ENCODE measurements at places on chromosomes 4 and X.

- DNase-seq: no peak
These were observed 22.4 kb downstream of the PCDH18 start for GRCh38 chr4:137509855-137510282.

- DNase-seq: no peak
These were observed 363.4 kb upstream of the BOD1L1 start for GRCh38 chr4:13990596-13991589.

GRCh38 chr4:184818216-184818564 is 7.6 kb downstream of the ACSL1 start:
- DNase-seq: no peak

DNA sequence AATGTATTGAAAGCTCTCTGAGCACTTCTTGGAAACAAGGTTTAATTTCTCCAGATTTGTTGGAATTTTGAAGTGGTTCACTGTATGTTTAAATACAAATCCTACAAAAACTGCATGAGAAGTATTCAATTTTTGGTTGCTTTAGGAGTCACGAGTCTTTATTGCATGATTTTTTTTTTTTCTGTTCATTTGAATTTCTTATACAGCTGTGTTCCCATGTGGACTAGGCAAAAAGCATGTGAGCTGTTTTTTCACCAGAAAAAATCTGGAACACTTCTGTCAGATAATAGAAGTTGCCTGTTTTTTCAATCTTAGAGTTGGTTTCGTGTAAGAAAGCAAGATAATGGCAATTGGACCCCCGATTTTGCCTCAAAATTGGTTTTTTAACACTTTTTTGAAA is 66.4 kb downstream of the SLC9A6 start:
- no peak for DNase-seq

DNA sequence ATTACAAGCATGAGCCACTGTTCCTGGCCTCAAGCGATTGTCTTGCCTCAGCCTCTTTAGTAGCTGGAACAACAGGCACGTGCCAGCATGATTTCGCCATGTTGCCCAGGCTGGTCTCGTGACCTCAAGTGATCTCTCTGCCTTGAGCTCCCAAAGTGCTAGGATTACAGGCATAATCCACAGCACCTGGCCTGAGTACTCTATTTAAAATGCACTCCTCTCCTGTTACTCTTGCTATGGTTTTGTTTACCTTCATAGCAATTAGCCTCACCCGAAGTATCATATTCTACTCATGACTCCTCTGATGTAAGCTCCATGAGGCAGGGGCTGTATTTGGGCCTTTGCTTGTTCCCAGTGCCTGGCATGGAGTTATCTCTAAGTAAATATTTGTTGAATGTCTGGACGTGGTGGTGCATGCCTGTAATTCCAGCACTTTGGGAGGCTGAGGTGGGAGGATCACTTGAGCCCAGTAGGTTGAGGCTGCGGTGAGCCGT is 92.5 kb upstream of the SLC34A2 start:
- no peak for DNase-seq

- no peak for DNase-seq
These were observed 38.2 kb downstream of the CHST7 start for GRCh38 chrX:46611658-46612362.

- no peak for DNase-seq
These were observed 242.8 kb downstream of the PPP3CA start for GRCh38 chr4:101104312-101105052.

DNA sequence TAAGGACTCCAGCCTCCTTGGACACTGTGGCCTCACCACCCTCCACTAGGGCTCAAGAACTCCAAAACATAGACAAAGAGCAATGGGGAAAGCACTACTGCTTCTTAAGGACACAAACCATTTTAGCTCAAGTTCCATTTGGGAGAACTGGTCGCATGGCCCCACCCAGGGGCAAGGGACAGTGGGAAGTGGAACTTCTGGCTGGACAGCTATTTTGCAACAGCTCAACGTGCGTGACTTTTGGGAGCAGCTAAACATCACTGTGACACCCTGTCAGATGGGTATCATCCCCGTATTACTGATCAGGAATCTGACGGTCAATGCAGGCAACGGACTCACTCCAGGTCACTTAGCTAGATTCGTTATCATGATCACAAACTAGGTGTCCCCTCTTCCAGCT is 9.0 kb upstream of the GLOD5 start:
- DNase-seq: no peak

DNA sequence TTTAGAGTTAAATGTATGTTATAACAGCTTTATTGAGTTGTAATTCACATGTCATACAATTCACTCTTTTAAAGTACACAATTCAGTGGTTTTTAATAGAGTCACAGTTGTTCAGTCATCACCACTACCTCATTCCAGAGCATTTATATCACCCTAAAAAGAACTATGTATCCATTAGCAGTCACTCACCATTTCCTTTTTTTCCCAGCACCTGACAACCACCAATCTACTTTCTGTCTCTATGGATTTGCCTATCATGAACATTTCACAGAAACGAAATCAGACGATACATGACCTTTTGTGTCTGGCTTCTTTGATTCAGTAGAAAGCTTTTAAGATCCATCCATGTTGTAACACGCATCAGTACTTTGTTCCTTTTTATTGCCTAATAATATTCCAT is 52.9 kb upstream of the FRAS1 start:
- no peak for DNase-seq

DNA sequence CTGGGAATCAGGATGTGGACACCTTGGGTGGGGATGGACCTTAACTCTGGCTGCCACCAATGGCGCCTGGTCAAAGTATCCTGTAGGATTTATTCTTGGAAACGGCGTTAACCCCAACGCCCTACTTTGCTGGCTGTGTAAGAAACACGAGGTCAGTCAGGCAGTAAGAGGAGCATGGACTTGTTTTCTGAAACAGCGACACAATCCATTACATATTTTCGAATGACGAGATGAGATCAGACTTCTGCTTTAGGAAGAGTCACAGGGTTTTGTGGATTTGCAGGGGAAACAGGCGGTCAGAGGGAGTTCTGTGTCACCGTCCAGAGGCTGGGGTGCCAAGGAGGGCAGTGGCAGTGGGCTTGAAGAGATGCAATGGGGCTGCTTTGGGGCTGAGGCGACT is 92.2 kb downstream of the TBL1X start:
- no peak for DNase-seq

GRCh38 chr4:171947400-171947799 is 134.2 kb downstream of the GALNTL6 start:
- DNase-seq: no peak

GRCh38 chr4:66704243-66704642 is 841.1 kb downstream of the CENPC start:
- DNase-seq: no peak

DNA sequence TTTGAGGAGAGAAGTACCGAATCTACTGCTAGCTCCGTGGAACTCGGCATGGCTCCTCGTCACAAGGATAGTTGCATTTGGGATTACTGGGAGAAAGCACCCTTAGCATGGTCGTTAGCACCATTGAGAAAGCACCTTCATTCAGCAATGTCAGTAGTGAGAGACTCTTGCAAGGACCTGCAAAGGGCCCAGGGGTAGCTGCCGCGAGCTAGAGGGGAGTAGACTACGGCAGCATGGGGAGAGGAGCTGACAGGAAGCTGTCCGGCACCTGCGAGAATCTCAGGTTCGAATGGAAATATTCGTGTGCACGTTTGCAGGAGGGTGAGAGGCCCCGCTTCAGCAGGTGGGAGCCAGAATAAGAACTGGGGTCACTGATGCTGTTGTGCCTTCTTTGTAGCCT is 20.2 kb downstream of the TLR10 start:
- DNase-seq: no peak

DNA sequence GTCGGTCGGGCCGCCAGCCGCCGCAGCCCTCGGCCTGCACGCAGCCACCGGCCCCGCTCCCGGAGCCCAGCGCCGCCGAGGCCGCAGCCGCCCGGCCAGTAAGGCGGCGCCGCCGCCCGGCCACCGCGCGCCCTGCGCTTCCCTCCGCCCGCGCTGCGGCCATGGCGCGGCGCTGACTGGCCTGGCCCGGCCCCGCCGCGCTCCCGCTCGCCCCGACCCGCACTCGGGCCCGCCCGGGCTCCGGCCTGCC is 213 bp downstream of the NFKB1 start:
- no peak for DNase-seq

- no peak for DNase-seq
These were observed 25.4 kb upstream of the TNIP3 start for GRCh38 chr4:121189326-121190215.

GRCh38 chr4:101357751-101358150 is 10.4 kb upstream of the PPP3CA start:
- DNase-seq: no peak

DNA sequence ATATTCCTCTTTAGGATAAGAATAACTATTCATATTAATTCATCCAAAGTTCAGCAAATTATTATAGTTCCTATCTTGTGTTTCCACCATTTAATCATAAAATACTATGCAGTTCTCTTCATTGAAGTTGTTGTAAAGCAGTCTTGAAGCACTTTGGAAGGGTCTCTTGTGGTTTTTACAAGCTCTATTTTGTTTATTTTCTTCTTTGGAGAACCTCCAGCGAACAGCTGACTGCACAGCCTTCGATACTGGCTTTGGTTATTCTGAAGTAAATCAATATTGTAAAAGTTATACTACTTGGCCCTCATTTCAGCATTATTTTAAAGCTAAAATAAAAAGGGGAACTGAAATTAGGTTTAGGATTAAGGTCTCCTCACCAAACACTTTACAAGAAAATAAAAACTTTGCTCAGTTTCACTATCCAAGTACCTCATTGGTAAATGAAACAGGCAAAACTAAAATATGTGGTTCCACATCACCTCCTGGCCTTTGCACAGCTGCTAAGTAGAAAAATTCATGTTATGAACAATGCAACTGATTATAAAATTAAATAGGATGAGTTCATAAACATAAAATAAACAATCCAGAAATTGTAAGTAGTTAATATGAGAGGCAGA is 1629.2 kb upstream of the ADGRL3 start:
- no peak for DNase-seq

DNA sequence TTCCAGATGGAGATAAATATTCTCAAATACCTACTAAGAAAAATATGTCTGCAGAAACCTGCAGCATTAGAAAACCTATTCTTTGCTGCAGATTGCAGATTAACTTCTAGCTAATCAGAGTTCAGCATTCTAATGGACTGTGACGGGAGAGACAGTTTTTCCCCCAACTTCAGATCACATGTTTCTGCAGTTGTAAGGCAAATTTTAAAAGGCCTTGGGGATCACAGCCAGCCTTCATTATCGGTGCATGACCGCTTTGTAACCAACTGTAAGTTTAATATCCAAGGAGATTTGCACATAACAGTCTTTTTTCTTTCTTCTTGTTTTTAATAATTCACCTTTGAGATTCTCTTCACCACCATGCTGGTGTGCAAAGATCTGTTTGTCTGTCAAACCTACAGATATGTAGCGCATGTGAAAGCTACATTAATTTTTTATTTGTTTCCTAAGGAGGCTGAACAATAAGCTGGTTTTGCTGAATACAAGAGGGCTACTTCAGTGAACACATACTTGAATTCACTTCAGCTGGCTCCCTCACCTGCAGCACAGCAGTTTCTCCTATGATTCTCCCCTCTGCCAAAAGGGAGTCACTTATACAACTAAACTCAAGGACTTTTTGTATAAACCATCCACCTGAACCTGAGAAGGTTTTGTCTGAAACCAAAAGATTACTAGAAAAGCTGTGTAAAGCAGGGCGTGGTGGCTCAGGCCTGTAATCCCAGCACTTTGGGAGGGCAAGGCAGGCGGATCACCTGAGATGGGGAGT is 488.5 kb downstream of the RPA4 start:
- DNase-seq: no peak

- DNase-seq: no peak
These were observed 2.0 kb downstream of the SETD7 start for GRCh38 chr4:139553751-139554641.

GRCh38 chrX:44400588-44400987 is 57.1 kb upstream of the EFHC2 start:
- DNase-seq: no peak

GRCh38 chr4:98658287-98659105 is at the start of gene TSPAN5:
TSS of gene TSPAN5 (minus strand) at chr4:98658611.
- DNase-seq: peak; percentile 24

DNA sequence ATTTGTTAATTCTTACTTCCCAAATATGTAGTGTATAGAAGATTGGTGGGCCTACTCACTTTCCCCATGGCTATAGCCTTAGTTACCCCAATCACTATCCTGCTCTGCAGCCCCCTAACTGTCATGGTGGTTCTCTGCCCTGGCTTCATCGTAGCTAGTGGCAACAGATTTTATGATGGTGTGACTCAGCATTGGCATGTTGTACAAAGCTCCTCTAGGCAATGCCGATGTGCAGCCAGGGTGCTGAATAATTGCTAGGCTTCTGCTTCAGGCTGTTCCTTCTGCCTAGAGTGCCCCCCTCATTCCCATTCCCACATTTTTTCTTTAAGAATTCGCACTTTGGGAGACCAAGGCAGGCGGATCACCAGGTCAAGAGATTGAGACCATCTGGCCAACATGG is 35.2 kb downstream of the AFF2 start:
- no peak for DNase-seq

DNA sequence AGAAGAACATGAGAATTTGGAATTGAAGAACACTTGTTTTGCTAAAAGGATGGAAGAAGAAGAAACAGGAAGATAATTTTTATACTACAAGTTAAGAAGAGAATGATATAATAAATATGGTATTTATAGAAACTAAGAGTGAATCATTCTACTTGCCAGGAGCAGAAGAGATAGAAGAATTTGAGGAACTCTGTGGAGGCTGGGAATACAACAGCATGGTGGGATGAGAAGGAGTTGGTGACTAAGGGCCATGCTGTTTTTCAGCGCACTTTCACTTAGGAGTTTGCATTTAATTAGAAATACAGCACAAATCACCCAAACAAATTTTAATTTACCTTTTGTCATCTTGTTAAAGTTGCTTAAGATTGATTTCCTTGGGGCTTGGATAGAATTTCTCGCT is 20.5 kb downstream of the HADH start:
- no peak for DNase-seq

DNA sequence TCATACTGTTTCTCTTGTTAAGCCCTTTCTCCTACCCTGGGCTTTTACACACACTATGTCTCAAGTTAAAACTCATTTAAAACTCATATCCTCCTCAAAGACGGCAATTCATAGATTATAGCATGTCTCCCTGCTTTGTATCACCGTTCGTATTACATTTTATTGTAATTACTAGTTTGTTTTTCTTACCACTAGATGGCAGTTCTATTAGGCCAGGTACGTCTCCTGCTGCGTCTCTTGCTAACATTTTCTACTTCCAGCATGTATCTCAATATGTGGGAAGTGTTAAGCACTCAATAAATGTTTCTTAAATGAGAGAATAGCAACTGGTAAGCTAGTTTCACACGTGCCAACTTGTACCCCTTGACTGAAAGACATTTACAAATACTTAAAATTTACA is 450.3 kb upstream of the PCDH7 start:
- DNase-seq: no peak

GRCh38 chr4:73704314-73705055 is 35.9 kb upstream of the CXCL8 start:
- peak; percentile 46 for DNase-seq
